Mammary epithelial cell (primary cell): ENCODE measurements at places on chromosomes 12 and 14.

- peak; percentile 89 for DNase-seq
Observed at GRCh38 chr14:49972823-49973222, 79.9 kb downstream of the ARF6 start.

GRCh38 chr12:56257491-56258067 lies 605 bp downstream of the ANKRD52 start:
- peak; percentile 38 for DNase-seq

DNA sequence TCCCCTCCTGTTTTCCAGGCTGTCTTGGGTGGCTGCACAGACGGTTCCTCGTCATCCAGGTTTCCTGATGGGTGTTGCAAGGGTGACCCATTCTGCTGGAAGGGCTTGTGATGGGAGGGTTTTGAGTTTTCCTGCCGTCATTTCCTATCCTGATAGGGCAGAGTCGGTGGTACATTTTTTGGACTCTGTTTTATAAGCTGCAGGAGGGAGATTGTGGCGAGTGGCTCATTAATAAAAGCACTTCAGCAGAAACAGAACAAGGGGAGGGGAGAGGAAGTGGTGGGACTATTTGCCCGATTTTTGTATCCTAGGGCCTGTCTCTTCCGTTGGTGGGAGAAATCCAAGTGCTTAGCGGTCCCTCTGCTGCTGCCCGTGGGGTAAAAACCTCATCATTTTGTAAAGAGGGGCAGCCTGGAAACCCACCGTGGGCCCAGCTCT lies 40.0 kb downstream of the TSPAN9 start:
- peak; percentile 71 for DNase-seq

- DNase-seq, result no peak
Observed at GRCh38 chr14:90381999-90382451, 14.8 kb upstream of the CALM1 start.

GRCh38 chr12:41681898-41682297 lies 462.8 kb downstream of the GXYLT1 start:
- no peak for DNase-seq
